ENCODE measurements at places on chromosomes 6 and 20.
A peak's percentile ranks its signal among the peaks of the same experiment; 100 is the strongest.

- no peak for DNase-seq
Measured at GRCh38 chr20:32028647-32029372, 18.6 kb downstream of the CCM2L start.

GRCh38 chr20:19986419-19986818, 30.7 kb upstream of the NAA20 start:
- DNase-seq, result no peak

- DNase-seq, result no peak
Measured at GRCh38 chr20:51060301-51060700, 37.4 kb upstream of the KCNG1 start.

GRCh38 chr6:154606457-154606856, 96.0 kb upstream of the CNKSR3 start:
- DNase-seq, result peak; percentile 72

GRCh38 chr6:36290668-36291620, 21.1 kb downstream of the PNPLA1 start:
- DNase-seq, result no peak

DNA sequence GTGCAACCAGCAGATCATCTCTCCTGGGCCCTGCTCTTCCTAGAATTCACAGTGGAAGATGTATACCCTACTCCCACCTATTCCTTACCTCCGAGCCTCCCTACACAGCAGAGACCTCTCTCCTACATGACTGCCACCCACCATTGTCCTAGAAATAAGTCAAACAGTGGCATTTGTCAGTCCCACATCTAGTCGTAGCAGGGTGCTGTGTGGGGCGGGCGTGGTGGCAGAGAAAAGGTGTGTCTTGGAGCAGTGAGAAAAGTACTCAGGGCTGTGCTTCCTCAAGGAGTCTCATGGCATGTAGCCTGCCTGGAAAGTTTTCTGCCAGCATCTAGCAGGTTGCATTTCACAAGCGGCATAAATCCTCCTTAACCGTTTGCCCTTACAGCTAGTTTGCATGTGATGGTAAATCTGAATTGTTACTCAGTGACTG, 59.4 kb upstream of the PTGIS start:
- no peak for DNase-seq

DNA sequence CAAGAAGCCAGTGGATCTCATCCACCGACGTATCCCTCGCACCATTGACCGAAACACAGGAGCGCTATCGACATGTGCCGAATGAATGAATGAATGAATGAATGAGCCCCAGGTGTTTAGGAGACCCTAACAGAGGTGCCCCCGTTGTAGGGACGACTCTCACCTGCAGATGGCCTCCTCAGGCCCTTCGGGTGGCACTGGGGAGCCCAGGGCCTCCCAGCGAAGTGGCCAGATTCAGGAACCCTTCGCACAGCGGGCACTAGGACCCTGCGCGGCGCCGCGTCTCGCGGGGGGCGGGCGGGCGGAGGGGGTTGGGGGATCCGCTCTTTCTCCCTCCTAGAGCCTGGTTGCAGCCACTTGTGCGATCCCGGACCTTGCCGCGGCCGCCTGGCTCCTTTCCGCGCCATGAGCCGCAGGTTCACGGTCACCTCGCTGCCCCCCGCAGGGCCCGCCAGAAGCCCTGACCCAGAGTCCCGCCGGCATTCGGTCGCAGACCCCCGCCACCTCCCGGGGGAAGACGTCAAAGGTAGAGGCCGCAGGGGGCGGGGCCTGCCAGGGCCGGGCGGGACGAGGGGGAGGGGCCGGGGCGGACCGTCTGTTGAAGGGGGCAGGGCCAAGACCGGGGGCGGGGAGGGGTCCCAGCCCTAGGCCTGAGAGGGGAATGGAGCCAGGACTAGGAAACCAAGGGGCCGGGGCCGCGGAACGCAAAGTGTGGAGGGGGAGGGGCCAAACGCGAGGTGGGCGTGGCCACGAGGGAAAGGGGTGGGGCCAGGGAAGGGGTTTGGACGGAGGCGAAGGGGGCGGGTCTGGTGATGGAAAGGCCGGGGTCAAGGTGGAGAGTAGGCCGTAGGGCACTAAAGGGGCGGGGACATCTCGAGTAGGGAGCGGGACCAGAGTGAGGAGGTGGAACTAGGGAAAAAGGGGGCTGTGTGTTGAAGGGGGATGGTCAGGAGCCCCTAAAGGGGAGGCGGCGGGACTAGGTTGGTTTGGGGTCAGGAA, 7.4 kb upstream of the SLC12A5 start:
- peak; percentile 38 for DNase-seq

- no peak for DNase-seq
Measured at GRCh38 chr6:161137839-161138542, 135.9 kb downstream of the AGPAT4 start.

- DNase-seq, result no peak
Measured at GRCh38 chr6:156511051-156511450, 266.1 kb upstream of the ARID1B start.

DNA sequence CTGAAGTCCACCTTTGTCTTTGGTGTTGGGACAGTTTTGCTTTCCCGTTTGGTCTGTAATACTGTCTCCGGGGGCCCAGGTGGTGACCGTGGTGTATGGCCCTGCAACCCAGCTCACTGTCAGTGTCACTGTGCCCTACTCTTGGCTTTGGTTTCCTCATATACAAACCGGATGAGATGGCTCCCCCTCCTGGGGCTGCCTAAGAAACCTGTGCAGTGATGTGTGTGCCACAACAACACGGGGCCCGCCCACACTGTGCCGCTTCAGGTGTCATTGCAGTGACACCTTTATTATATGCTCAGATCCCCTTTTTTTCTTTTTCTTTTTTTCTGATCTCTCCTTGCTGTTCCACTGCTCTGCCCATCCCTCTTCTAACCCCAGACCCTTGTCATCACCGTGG, 73.9 kb downstream of the RAMACL start:
- DNase-seq, result no peak

DNA sequence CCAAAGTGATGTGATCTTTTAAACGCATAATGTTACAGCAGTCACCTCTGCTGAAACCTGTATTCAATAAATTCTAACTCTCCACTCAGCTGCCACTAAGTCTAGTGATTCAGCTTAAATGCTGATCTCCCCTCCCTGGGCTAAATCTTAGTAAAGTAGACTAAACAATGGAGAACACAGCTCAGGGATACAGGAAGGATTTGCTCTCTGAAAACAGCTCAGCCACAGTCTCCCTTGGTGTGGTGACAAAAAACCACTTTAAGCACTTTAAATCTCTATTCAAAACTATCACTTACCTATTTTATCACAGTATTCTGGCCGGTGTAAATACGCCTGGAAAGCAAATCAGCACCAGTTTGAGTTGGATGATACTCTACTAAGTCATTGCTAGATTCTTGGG, 130.6 kb downstream of the RFX6 start:
- no peak for DNase-seq

GRCh38 chr20:34988191-34988540, 32.5 kb downstream of the MYH7B start:
- no peak for DNase-seq

GRCh38 chr6:25637960-25638434, 14.0 kb upstream of the SCGN start:
- DNase-seq, result no peak

- DNase-seq, result no peak
Measured at GRCh38 chr6:26295691-26296555, 69.1 kb upstream of the BTN3A2 start.

DNA sequence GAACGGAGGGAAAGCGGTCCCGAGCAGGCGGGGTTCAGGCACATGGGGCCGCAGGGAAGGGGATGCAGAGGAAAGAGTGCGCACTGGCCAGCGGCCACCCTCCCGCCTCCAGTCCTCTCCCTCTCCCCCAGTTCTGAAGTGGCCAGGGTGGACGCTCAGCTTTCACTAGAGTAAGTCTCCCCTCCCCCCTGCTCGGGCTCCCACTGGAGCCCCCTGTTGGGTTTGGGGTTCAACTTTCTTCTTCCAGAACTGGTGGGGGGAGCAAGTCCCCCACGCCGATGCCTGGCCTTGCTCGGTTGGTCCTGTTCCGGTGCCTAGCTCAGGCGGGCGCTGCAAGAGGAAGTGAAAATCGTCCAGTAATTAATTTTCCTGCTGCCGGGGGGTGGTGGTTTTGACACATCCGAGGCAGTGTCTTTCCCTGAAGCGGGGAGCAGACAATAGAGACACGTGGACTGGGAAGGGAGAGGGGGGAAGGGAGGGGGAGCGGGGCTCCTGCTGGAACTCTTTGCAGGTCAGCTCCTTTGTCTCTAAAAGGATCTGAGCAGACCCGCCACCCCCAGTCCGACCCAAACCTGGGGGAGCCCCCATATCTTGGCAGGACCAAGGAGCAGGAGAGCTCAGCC, 824 bp upstream of the SCRT2 start:
- DNase-seq, result no peak

DNA sequence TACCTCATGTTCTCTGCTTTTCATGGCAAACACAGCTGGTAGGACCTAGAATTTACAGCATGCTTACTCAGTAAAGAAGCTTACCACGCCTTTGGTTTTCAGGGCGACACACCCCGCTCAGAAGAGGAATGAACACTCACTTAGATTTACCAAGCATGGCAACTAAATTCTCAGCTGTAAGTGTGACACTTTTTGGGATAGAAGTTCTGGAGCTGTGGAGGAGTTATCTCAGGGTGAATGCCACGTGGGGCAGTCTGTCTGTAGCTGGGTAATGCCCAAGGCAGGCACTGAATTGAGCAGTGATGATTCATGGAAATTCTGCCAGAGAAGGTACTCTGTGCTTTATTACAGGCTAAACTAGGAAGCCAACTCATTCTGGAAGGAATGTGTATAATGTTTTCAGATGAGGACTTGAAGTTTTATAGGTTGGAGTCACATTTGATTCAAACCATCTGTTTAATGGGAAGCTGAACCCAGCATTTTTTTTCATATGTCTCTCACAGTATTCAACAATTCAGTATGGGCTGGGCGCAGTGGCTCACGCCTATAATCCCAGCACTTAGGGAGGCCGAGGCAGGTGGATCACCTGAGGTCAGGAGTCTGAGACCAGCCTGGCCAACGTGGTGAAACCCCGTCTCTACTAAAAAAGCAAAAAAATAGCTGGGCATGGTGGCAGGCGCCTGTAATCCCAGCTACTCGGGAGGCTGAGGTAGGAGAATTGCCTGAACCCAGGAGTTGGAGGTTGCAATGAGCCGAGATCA, 3.5 kb upstream of the PRIM2 start:
- no peak for DNase-seq

DNA sequence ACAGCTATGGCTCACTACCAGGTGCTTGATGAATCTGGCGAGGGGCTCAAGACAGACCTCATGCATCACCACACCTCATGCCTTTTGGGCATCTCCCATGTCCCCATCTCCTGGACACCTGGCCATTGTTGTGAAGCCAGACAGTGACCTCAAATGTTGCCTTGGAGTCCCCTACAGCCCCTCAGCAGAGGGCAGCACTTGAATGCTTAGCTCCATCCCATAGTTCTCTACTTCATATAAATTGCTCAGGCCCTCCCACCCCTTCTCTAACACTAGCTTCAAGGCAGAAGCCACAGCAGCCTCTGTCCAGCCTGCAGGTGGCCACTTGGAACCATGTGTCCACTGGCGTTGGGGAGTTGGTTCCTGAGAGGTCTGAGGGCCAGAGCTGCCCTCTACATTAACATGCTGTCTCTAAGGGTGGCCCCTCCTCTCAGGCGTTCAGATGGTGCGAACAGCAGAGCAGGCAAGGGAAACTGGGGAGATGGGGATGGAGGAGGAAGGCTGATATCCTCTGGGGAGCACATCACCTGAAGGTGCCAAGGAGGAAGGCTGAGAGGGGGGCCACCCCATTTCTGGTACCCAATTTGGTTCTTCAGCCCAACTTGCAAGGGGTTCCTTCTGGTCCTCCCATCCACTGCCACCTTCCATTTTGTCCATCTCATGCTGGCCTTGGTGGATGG, 31.3 kb downstream of the MOCS1 start:
- DNase-seq, result no peak

DNA sequence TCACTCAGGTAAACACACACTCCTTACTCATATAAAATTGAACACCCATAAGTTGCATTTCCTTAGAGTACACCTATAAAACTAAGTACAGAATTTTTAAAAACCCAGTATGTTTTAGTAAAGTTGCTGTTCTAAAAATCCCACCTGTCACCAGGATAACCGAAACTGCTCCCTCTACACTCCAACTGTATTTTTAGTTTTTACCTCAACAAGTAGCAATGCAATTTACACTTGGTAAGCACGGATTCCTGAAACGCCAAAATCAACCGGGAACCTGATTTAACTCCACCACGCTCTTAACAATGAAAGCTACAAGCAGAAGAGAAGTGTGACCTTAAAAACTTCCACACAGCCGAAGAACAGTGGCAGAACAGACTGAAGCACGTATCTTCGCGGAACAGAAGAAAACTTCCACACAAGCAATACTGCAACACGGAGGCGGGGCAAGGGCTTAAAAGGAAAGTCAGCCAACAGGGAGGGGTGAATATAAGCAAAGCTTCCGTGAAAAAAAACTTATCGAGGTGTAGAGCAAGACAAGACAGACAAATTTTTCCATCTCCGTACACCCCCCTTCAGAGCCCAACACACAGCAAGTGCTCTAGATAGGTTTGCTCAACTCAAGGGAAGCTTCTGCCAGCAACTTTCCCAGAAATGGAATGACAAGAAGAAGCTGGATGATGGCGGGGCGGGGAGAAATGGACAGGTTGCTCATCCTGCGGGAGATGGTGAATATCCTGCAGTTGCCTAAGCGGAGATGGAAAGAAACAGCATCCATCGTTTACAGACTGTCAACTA, 1.4 kb downstream of the STAU1 start:
- peak; percentile 57 for DNase-seq

DNA sequence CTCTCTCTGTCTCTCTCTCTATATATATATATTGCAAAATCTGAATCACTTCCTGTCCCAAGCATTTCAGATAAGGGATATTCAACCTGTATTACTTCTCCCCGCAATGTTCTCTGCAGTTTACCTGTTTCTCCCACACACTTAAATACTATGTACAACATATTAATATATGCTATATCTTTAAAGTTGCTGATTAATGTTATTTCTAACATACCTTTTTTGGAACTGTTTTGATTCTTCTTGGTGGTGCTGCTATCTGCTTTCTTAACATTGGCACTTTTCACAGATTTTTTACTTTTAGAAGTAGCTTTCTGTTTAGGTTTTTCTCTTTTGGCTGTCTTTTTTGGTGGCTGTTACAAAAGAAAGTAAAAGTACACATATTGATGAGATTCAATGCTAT, 27.2 kb downstream of the DEK start:
- DNase-seq, result no peak

GRCh38 chr20:45067558-45067957, 33.4 kb downstream of the KCNS1 start:
- no peak for DNase-seq

- no peak for DNase-seq
Measured at GRCh38 chr20:37990571-37991151, 42.6 kb downstream of the TTI1 start.

- no peak for DNase-seq
Measured at GRCh38 chr6:147154454-147154853, 49.8 kb upstream of the STXBP5 start.

- no peak for DNase-seq
Measured at GRCh38 chr6:36873612-36874442, 776 bp downstream of the PPIL1 start.

DNA sequence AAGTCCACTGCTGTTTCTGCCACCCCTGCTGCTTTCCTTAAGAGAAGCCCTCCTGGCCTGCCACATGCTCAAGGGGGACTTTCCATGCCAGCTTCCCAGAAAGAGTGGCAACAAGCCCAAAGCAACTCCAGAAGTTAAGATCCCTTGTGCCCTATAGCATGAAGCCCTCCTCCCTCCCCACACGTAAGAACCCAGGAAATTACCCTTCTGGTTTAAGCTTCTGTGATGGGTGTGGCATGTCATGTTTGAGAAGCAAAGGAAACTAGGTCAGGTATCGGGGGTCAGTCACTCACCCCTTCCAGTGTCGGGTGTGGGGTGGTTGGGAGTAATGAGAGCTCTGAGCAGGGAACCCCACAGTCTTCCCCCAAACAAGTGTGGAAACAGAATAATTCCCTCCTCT, 196.1 kb downstream of the LRFN2 start:
- no peak for DNase-seq

Data from stimulated activated CD4-positive, alpha-beta T cell treated with anti-CD3 and anti-CD28 coated beads, Interleukin-12 subunit alpha, Interleukin-12 subunit beta, amount 100 ng/mL, for 4 hours (primary cell).